Fibroblast of skin of right quadriceps (primary cell): ENCODE measurements at places on chromosomes 5 and 9.

GRCh38 chr9:116608064-116608463, 79.0 kb upstream of the TRIM32 start:
- DNase-seq, result no peak

GRCh38 chr9:116377179-116377798, 223.7 kb downstream of the PAPPA start:
- peak; percentile 66 for DNase-seq

- no peak for DNase-seq
Observed at GRCh38 chr5:17360879-17361278, 137.2 kb upstream of the TAF11L2 start.

DNA sequence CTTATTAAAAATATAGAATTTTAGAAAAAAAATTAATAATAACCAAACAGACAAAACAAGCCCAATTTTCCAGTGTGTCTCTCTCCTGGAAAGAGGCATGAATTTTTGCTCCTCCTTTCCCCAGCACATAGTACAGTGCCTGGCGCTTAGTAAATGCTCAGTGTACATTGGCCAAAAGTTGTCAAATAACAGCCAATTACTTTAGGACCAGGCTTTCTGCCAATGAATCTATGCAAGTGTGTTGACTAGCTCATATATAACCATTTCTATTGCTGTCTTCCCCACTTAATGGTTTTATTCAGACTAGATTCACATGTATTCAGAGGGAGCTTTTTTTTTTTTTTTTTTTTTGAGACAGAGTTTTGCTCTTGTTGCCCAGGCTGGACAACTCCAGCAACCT, 120.1 kb upstream of the CD180 start:
- no peak for DNase-seq

- no peak for DNase-seq
Observed at GRCh38 chr5:8538821-8539220, 669.9 kb downstream of the MTRR start.

- no peak for DNase-seq
Observed at GRCh38 chr5:119220576-119221197, 135.1 kb upstream of the TNFAIP8 start.

DNA sequence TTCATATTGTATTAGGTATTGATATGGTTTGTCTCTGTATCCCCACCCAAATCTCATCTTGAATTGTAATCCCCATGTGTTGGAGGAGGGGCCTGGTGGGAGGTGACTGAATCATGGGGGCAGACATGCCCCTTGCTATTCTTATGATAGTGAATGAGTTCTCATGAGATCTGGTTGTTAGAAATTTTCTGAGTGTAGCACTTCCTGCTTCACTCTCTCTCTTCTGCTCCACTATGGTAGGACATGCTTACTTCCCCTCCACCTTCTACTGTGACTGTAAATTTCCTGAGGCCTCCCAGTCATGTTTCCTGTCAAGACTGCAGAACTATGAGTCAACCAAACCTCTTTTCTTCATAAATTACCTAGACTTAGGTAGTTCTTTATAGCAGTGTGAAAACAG, 187.4 kb upstream of the SLC24A2 start:
- no peak for DNase-seq

GRCh38 chr5:43016217-43016779, 23.8 kb downstream of the ANXA2R start:
- DNase-seq, result no peak

DNA sequence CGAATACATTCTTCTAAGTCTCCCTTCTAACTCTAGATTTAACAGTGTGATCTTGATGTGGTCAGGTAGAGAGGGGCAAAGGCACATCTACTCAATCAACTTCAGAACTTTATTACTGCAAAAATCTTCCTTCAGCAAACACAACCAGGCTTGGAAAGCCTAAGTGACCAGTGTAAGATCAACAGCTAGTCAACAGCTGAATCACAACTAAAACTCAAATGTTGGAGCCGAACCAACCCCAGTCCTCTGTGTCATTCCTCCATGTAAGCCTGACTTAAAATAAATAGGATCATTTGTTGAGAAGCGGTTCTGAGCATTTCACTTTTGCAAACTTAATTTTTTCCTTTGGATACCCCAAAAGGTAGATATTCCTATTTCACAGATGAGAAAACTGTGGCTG, 352.7 kb downstream of the EBF1 start:
- DNase-seq, result peak; percentile 58

DNA sequence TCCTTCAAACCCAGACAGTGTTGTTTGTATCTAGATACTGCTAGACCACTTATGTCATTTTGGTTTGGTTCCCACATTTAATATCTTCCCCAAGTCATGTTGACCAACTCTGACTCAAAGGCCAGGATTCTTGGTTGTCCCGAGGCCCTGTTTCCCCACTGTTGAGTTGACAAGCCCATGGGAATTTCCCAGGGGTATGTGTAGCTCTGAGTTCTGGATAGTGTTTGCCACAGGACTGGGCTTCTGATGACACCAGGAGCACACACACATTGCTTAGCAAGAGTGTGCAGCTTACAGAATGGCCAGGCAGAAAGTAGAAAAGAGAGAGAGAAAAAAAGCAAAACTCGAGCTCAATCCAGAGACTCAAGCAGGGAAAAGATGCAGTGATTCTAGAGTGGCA, 214.4 kb downstream of the NXNL2 start:
- peak; percentile 79 for DNase-seq

DNA sequence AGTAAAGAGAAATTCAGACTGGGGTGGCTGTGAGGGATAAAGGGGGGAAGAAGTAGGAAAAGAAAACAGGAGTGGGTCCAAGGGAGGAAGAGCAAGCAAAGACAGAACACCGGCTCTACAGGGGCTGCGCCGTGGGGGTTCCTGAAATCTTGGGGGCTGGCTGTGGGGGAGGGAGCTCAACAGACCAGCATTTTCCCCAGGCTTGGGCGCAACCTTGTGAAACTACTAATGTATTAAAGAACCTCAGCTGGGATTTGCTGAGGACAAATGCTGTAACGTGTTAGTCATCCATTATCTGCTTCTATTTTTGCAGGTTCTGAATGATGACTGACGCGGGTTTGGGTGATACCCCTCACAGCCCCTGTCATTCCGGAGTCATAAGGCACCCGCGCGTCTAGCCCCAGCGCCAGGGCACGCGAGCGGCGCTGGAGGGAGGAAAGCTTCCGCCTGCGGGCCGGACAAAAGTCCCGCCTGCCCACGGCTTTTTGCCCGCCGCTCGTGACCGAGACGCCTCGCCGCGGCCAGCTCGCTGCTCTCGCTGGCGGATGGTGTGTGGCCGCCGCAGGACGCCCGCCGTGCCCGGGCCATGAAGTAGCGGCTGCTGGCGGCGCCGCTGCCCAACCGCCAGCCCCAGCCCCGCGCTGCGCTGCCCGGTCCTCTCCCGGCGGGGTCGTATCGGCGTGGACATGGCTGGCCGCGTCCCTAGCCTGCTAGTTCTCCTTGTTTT, 110.6 kb downstream of the PAM start:
- DNase-seq, result peak; percentile 93

DNA sequence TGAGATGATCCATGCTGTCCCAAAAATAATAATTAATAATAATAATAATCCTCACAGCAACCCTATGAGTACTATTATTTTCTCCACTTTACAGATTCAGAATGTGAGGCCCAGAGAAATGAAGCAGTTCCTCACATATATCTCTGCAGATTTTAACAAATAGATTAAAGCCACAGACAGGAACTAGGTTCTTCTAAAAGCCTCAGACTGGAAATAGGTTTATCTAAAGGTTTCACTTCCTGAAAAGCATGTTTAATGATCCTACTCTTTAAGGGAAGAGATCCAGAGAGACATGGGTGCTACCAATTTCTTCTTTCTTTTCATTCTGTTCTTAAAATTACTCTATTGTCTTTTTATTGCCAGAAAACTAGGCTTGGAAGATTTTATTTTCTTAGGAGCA, 1079.4 kb upstream of the COX7C start:
- DNase-seq, result no peak

GRCh38 chr9:14811844-14812243, 89.3 kb upstream of the CER1 start:
- no peak for DNase-seq

- DNase-seq, result no peak
Observed at GRCh38 chr9:132163457-132163875, 1.6 kb downstream of the NTNG2 start.
